ENCODE measurements at places on chromosomes 11 and 22. TPM values are rescaled to one million over a fixed set of nuclear protein-coding genes. Genes with fewer than 3 reads are reported as not detected.

- DNase-seq = no peak
Observed at GRCh38 chr22:41659941-41660340, 28.7 kb downstream of the SNU13 start.

DNA sequence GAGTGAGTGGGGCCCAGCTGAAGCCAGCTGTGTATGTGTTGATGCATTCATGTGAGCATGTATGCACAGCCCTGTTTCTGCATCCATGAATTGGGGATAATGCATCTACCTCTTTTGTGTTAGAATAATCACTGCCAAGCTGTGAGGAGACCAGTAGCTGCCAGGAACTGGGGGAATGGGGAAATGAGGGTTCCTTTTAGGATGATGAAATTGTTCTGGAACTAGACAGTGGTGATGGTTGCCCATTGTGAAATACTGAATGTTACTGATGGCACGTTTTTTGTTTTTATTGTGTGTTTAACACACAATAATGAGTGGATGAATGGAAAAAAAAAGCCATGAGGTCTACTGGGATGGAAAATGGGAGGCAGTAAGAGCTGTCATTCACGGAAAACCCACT lies 45.3 kb upstream of the WNT11 start:
- no peak for DNase-seq

GRCh38 chr11:115257678-115258077 lies 246.5 kb downstream of the CADM1 start:
- DNase-seq = no peak

- no peak for DNase-seq
Observed at GRCh38 chr11:132101881-132102280, 731.5 kb downstream of the NTM start.

- no peak for DNase-seq
Observed at GRCh38 chr22:48444320-48445112, 1383.2 kb downstream of the BRD1 start.

GRCh38 chr22:41380993-41381328 lies 781 bp upstream of the TEF start:
- peak; percentile 69 for DNase-seq

DNA sequence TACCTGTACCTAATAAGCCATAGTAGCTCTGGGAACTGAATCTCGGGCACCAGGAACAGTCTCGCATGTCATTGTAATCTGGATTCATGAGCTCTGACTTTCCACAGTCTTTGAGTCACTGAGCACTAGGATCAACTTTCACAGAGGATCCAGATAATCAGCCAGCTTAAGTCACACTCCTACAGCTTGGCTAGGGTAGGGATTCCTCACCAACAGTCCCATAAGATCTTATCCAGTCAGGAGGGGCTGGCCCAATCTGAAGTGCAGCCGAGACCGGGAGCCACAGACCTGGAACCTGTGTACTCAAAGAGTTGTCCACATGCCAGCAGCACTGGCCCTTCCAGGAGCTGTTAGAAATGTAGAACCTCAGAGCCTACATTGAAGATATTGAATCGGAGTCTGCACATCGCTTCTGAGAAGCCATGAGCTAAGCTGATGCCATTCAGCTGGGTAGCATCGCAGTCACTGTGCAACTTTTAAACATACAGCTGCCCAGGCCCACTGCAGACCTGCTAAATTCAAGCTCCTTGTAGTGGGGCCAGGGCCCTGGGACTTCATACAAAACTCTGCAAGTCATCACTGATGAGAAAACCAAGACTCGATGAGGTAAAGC lies 538.8 kb upstream of the B3GAT1 start:
- DNase-seq = peak; percentile 64

DNA sequence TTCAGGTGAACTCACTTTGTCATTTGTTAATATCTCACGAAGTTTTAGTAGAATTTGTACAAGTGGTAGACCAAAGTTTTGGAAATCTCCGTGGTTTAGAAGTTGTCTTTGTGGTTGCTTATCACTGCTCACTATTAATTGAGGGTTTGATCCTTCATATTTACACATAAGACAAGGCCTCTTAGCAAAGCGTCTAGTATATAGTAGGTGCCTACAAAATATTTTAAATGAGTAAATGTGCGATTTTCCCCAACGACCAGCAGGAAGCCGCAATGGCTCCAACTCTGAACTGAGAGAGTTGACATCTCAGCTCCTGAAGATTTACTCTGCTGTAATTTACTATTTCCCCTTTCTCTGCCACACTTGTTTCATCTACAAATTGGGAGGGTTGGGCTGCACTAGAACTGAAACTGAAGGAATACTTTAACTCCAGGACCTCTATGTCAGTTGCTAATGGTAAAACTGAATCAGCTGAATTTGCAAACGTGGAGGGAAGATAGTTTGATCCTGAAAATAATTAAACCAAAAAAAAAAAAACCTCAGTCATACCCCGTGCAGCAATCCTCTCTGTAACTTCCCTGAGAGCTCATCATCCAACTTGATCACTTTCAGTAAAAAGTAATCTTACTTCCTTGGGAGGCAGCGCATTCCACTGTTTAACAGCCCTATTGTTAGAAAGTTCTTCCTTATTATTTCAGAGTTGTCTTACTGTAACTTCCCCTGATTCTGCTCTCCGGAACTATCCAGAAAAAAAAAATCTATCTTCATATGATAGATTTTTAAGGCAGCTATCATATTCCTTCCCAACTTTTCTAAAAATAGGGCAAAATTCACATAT lies 1.3 kb upstream of the SBF2 start:
- no peak for DNase-seq

- DNase-seq = no peak
Observed at GRCh38 chr22:23226497-23226850, 46.2 kb downstream of the BCR start.

DNA sequence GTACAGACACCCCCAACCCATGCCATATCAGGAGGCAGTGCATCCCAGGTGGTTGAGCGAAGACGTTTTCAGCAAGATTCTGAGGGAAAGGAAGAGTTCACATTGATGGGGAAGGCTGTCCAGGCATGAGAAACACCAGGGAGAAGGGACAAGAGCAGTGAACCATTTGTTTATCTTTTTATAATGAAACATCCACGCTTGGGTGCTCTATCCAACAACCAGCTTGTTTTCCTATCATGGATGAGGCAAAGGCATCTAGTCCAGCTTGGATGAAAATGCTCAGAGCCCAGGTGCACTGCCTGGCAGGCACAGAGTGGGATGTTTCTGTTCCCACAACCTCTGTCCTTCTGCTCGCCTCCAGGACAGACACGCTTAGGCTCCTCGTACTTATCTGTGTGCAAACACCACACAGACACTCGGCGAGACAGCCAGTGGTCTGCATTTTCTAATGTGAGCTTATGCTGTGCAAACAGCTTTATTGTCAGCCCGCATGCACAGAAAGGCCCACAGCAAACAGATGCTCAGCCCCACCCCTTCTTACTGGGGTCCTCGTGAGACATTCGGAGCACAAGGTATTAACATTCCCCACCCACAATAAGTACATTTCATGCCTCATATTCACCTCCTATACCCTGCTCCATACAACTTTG lies 45.4 kb upstream of the NTM start:
- no peak for DNase-seq

DNA sequence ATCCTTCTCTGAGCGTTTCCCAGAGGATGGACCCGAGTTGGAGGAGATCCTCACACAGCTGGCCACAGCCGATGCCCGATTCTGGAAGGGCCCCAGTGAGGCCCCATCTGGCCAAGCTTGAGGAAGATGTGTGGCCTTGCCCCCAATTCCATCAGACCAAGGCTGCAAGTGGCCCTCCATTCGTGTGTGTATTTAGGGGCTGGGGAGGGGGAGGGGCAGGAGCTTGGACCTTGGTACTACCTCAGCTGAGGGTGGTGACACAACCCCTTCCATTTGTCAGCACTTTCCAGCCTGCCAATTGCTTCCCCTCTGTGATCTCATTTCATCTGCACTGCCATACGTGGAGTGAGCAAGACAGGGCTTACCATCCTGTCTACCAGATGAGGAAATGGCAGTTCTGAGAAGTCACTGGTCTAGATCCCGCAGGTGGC lies 1.3 kb upstream of the BBS1 start:
- DNase-seq = peak; percentile 33

GRCh38 chr22:37175414-37176281 lies 12.4 kb downstream of the C1QTNF6 start:
- DNase-seq = no peak

- DNase-seq = no peak
Observed at GRCh38 chr11:134759855-134760254, 347.8 kb upstream of the B3GAT1 start.

CCDC73 gene
- 0.07 TPM for polyA plus RNA-seq

ALX4 gene
- 2.2 TPM for polyA plus RNA-seq

PKDREJ gene
- 0.64 TPM for polyA plus RNA-seq

SCT gene
- polyA plus RNA-seq = 107 TPM

PIM3 gene
- 13.1 TPM for polyA plus RNA-seq
